ENCODE measurements at places on chromosomes 7 and 10. TPM values are rescaled to one million over a fixed set of nuclear protein-coding genes. Genes with fewer than 3 reads are reported as not detected.

Gene AMZ1
- polyA plus RNA-seq: 0.16 TPM

Gene TAS2R40
- not detected for polyA plus RNA-seq

Gene PILRA
- 4.7 TPM for polyA plus RNA-seq

Gene SPDYE3
- 5.0 TPM for polyA plus RNA-seq

Gene AOAH
- 3.2 TPM for polyA plus RNA-seq

Gene DNAJB12
- polyA plus RNA-seq: 42.4 TPM

Gene ZNF277
- 26.2 TPM for polyA plus RNA-seq

Gene GOLGA7B
- 0.40 TPM for polyA plus RNA-seq

Gene PDE6C
- polyA plus RNA-seq: 2.5 TPM

Gene UCN3
- polyA plus RNA-seq: 1.5 TPM

Gene NUP42
- 55.9 TPM for polyA plus RNA-seq

Gene ANKRD26
- 8.7 TPM for polyA plus RNA-seq

Gene C1GALT1
- polyA plus RNA-seq: 41.5 TPM

Gene KAZALD1
- polyA plus RNA-seq: 12.4 TPM

Gene ELN
- polyA plus RNA-seq: 118 TPM

Gene PSTK
- polyA plus RNA-seq: 8.4 TPM

Gene VSTM4
- 13.3 TPM for polyA plus RNA-seq

Gene PDZD7
- polyA plus RNA-seq: 2.9 TPM

Gene SPDYE11
- 0.32 TPM for polyA plus RNA-seq

Gene IFIT1B
- polyA plus RNA-seq: 0.17 TPM

Gene SKIDA1
- 3.7 TPM for polyA plus RNA-seq

Gene DYNC1I1
- polyA plus RNA-seq: 2.8 TPM

All from left renal pelvis (tissue), 4 donors.